Left cardiac atrium (tissue), 4 donors: ENCODE measurements at places on chromosomes 11 and 22. TPM values are rescaled to one million over a fixed set of nuclear protein-coding genes. Genes with fewer than 3 reads are reported as not detected.

GRCh38 chr11:131893103-131893890, 522.9 kb downstream of the NTM start:
- no peak for DNase-seq

- no peak for DNase-seq
Measured at GRCh38 chr22:28148816-28149465, 229.9 kb upstream of the PITPNB start.

DNA sequence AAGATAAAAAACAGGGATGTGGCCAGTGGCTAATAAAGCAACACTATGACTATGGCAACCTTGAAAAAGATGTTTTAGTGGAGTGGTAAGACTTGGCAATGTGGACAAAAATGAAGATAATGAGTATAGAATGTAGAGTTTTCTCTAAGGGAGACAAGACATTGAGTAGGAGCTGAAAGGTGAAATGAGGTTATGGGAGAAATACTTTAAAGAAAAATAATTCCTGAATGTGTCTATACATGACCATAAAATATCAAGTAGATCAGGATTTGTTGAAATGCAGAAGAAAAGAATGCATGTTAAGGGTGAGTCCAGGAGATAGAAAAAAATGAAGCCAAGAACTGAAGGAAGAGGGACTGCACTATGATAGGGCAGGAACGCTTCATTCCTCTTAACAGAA, 101.6 kb upstream of the CARD18 start:
- DNase-seq = no peak

- DNase-seq = no peak
Measured at GRCh38 chr11:112200252-112200651, 24.9 kb downstream of the BCO2 start.

RASD2 gene
- 2.7 TPM for total RNA-seq

- no peak for DNase-seq
Measured at GRCh38 chr22:36554098-36554497, 25.1 kb upstream of the EIF3D start.

- no peak for DNase-seq
Measured at GRCh38 chr11:118771547-118772288, 19.2 kb downstream of the DDX6 start.

DNA sequence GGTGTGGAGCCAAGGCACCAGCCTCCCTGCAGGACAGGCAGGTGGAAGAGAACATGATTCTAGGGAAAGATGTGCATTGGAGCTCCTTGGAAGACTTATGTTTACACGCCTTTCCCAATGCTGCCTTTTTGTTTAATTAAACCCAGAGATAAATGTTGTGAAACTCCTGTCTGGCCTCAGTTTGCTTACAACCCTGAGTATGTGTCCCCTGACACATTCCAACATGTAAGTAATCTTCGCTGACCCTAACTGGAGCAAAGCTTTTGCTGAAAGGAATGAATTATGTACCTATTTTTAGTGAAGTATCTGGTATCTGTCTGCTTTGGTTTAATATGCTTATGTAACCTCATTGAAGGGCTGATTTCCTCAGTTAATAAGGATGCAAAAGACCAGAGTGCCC, 56.7 kb downstream of the APIP start:
- no peak for DNase-seq

- peak; percentile 76 for DNase-seq
Measured at GRCh38 chr11:16603890-16604793, 134.3 kb upstream of the C11orf58 start.

GRCh38 chr11:69391192-69392103, 90.0 kb upstream of the LINC01488 start:
- DNase-seq = no peak

DNA sequence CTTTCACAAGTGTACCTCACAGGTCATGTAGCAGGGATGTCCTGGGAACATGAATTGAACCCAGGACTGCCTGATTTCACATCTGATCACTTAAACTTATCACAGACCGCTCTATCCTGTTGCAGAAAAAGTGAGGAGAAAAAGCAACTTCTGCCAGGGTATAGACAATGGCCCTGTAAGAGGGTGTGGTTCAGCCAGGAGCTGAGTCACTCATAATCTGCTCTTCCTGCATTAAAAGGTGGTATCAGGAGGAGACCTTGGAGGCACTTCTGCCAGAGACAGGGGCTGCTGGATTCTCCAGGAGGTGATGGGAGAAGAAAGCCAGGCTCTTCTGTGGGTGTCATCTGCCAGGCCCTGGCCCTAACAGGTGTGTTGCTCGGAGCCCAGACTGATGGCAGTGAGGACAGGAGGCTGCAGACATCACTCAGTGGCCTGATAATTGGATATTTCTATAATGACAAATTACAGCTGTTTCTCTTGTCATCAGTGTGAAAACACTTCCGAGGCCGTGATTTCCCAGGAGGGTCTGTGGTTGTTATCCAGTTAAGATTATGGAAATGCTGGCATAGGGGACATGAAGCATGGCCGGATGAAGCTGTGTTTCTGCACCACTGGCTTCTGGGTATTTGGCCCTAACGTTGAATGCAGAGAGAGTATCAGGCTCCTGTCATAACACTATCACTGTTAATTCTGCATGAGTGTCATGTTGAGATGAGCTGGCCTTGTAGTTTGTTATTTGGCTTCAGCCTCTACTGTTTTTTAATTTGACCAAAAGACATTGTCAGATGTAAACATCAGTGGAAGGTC, 125.1 kb upstream of the ZBED5 start:
- no peak for DNase-seq

- DNase-seq = no peak
Measured at GRCh38 chr22:17874231-17874905, 100.1 kb upstream of the BID start.

GRCh38 chr11:123628936-123629683, 25.3 kb downstream of the SCN3B start:
- peak; percentile 86 for DNase-seq

GRCh38 chr22:47695176-47695575, 932.7 kb downstream of the TBC1D22A start:
- no peak for DNase-seq

GRCh38 chr22:25841775-25842174, 99.8 kb downstream of the MYO18B start:
- DNase-seq = no peak

DNA sequence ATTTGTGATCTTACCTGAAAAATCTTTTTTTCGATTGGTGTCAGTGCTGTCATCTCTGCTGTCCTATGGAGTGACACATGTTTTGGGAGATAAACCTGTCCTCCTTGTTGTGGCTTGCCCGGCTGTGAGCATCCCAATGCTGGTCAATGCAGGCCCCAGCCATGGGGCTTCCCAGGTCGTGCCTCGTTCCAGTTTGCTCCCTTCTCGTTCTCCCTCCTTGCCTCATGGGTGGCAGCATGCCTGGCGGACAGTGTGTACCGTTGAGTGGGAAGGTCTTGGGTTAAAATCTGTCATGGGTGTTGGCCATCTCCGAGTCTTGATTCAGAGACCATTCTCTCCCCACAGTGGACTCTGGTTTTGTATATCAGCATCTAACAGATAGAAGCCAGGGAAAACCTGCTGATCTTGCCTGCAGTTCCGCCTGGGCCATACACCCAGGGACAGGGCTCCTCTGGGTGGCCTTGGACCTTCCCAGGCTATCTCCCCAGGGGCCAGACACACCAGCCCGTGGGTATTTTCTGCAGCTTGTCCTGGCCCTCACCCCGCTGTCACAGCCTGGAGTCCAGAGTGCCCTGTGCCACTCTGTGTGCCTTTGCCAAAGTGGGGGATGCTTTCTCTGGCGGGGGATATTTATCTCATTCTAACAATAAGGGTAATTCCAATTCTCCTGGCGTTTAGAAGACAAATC, 208.1 kb downstream of the TBC1D22A start:
- no peak for DNase-seq

FGF4 gene
- not detected for total RNA-seq

- DNase-seq = no peak
Measured at GRCh38 chr11:107183953-107184352, 165.7 kb upstream of the GUCY1A2 start.

- no peak for DNase-seq
Measured at GRCh38 chr11:86629045-86629706, 43.2 kb downstream of the ME3 start.

- DNase-seq = no peak
Measured at GRCh38 chr22:30869667-30870395, 98.7 kb downstream of the MORC2 start.

DNA sequence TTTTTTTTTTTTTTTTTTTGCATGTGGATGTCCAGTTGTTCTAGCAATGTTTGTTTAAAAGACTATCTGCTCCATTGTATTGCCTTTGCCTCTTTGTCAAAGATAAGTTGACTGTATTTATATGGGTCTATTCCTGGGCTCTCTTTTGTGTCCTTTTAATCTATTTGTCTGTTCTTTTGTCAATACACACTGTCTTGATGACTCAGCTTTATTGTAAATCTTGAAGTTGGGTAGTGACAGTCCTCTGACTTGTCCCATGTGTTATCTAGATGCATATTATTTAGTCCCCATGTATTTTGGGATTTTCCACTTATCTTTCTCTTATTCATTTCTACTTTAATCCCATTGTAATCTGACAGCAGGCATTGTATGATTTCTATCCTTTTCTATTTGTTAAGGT, 3.3 kb downstream of the CCDC81 start:
- no peak for DNase-seq

GRCh38 chr22:42934338-42934737, 77.3 kb upstream of the ARFGAP3 start:
- no peak for DNase-seq

- DNase-seq = no peak
Measured at GRCh38 chr11:117618302-117618981, 178.6 kb downstream of the DSCAML1 start.

OR9Q2 gene
- total RNA-seq = not detected

BANF1 gene
- 186 TPM for total RNA-seq

KCNJ5 gene
- 15.6 TPM for total RNA-seq

KRTAP5-1 gene
- total RNA-seq = not detected

- peak; percentile 82 for DNase-seq
Measured at GRCh38 chr11:62611705-62612365, 740 bp downstream of the EML3 start.

DNA sequence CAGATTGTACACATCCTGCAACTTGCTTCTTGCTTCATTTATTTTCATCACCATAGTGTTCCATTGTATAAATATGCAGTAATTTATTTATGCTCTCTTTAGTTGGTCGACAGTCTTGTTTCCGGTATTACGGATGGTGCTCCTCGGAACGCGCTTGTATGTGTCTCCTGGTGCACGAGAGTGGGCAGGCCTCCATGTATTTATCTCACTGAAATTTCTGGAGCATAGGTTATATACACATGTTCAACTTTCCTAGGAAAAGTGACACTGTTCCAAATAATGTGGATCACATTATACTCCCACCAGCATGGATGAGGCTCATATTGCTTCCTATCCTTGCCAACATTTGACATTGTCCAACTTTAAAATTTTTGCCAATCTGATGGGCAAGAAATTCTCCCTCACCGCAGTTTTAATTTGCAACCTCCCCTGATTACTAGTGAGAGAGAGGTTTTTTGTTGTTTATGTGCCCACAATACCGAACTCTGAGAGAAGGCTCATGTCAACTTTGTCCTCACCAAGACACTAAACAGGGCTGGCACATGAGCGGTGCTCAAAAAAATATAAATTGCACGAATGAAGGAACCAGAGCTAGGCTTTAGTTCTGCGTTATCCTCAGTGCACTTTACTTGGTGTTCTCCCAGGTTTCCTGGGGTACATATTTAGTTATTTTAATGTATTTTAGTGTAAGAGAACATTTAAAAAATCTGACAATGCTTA, 3.8 kb downstream of the CSNK2A3 start:
- no peak for DNase-seq

ANO9 gene
- 1.6 TPM for total RNA-seq

DNA sequence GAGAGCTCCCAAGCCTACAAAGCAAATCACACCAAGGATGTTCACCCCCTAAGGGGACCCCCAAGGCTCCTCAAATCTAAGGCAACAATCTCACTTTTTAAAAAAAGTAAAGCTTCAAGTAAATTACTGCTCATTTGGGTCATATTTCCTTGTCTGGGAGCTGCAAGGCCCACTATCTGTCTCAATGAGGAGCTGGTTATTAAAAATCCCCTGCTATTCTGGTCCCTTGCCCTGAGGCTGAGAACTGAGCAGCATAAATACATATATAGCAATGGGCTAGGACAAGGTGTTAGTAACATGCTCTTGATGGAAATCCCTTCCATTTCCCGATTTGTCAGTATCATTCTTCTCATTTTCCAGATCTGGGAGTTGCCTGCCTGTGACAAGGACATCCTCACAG, 119.2 kb downstream of the ETS1 start:
- no peak for DNase-seq

TRIM51 gene
- total RNA-seq = not detected
